ENCODE measurements at places on chromosomes 7 and 10. TPM values are rescaled to one million over a fixed set of nuclear protein-coding genes. Genes with fewer than 3 reads are reported as not detected.

C10orf71 gene
- 83.8 TPM for total RNA-seq

CYP2E1 gene
- total RNA-seq, result 0.57 TPM

SYT15B gene
- 1.5 TPM for total RNA-seq

PYROXD2 gene
- total RNA-seq, result 3.8 TPM

CCDC3 gene
- 6.2 TPM for total RNA-seq

TBX20 gene
- not detected for total RNA-seq

CCL24 gene
- total RNA-seq, result not detected

PRRT4 gene
- total RNA-seq, result 2.0 TPM

ZNF485 gene
- total RNA-seq, result 3.4 TPM

FAM13C gene
- 13.5 TPM for total RNA-seq

PRKCQ gene
- total RNA-seq, result 76.3 TPM

VENTX gene
- 0.24 TPM for total RNA-seq

CALHM1 gene
- not detected for total RNA-seq

TAS2R5 gene
- not detected for total RNA-seq

ACBD7 gene
- not detected for total RNA-seq

GLI3 gene
- 4.2 TPM for total RNA-seq

HOXA2 gene
- total RNA-seq, result 0.48 TPM

SUGCT gene
- total RNA-seq, result 7.3 TPM

STEAP1 gene
- total RNA-seq, result 1.1 TPM

SERPINE1 gene
- 14.4 TPM for total RNA-seq

OR9A2 gene
- total RNA-seq, result not detected

MSMB gene
- not detected for total RNA-seq

PRKAR2B gene
- 1.6 TPM for total RNA-seq

ASAH2B gene
- 2.2 TPM for total RNA-seq

CD36 gene
- total RNA-seq, result 662 TPM

ANKRD1 gene
- total RNA-seq, result 2,218 TPM

SLC18A3 gene
- total RNA-seq, result not detected

IRF5 gene
- 1.4 TPM for total RNA-seq

FAM237B gene
- not detected for total RNA-seq

NT5C2 gene
- total RNA-seq, result 94.6 TPM

SUN1 gene
- 142 TPM for total RNA-seq

CYP3A7 gene
- not detected for total RNA-seq

CFAP58 gene
- 0.44 TPM for total RNA-seq

RARRES2 gene
- total RNA-seq, result 12.2 TPM

DGKB gene
- total RNA-seq, result not detected

FANK1 gene
- total RNA-seq, result not detected

EXOC6 gene
- 25.0 TPM for total RNA-seq

VWDE gene
- not detected for total RNA-seq

HYAL4 gene
- total RNA-seq, result 0.19 TPM

VGF gene
- total RNA-seq, result not detected

ZNF107 gene
- 1.4 TPM for total RNA-seq

MDFIC gene
- 7.3 TPM for total RNA-seq

LLCFC1 gene
- not detected for total RNA-seq

LIPK gene
- total RNA-seq, result not detected

LARP4B gene
- total RNA-seq, result 66.6 TPM

WIPF3 gene
- total RNA-seq, result 27.2 TPM

CAV1 gene
- 120 TPM for total RNA-seq

BICC1 gene
- total RNA-seq, result 6.3 TPM

OLAH gene
- 0.25 TPM for total RNA-seq

GBX1 gene
- 1.9 TPM for total RNA-seq

POLR2J2 gene
- 2.9 TPM for total RNA-seq

PLEKHA1 gene
- 41.2 TPM for total RNA-seq

MBL2 gene
- total RNA-seq, result not detected

LRRN3 gene
- total RNA-seq, result 0.46 TPM

ZNF727 gene
- total RNA-seq, result 1.8 TPM

EGR2 gene
- total RNA-seq, result 0.67 TPM

ABCB1 gene
- total RNA-seq, result 0.40 TPM

CFTR gene
- total RNA-seq, result not detected

Measured in psoas muscle (tissue), 8 donors.